Suppressor macrophage (primary cell): ENCODE measurements at places on chromosomes 2 and 18.
A peak's percentile ranks its signal among the peaks of the same experiment; 100 is the strongest.

GRCh38 chr18:44521668-44522022 is 159.0 kb upstream of the SETBP1 start:
- no peak for DNase-seq

- DNase-seq, result no peak
Observed at GRCh38 chr2:73971722-73972121, 13.0 kb upstream of the TET3 start.

GRCh38 chr2:206855585-206856433 is 83.5 kb upstream of the CPO start:
- DNase-seq, result no peak

DNA sequence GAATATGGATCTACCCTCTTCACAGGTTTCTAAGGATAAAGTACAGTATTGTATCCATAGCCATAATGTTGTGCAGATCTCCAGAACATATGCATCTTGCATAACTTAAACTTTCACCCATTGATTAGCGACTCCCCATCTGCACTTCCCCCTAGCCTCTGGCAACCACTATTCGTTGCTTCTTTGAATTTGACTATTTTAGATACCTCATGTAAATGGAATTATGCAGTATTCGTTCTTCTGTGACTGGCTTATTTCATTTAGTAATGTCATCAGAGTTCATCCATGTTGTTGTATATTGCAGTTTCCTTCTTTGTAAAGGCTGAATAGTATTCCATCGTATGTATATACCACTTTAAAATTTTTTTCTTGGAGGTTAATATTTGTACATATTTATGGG is 128.9 kb downstream of the SMAD7 start:
- DNase-seq, result no peak

GRCh38 chr2:112055730-112056625 is 909 bp downstream of the TMEM87B start:
- peak; percentile 94 for DNase-seq

DNA sequence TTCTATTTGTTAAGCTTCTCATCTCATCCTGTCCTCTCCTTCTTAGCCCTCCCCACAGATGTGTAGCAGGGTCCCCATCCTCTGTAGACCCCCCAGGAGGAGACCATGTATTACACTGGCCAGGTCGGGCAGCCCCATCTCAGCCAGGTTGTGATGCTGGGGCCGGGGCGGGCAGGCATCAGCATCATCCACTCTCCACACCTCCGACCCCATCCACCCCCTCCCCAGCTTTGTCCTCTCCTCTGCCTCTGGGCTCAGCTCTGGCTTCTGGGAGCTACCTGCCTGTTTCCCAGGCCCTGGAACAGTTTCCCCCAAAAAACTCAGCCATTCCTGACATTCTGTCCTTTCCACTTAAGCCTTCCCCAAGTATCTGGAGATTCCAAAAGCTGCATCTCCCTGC is 49.2 kb downstream of the GBX2 start:
- no peak for DNase-seq

- peak; percentile 32 for DNase-seq
Observed at GRCh38 chr2:174335254-174335987, 667 bp downstream of the SP9 start.

GRCh38 chr2:133811409-133812125 is 243.3 kb upstream of the NCKAP5 start:
- no peak for DNase-seq

GRCh38 chr2:219676586-219676985 is 49.2 kb downstream of the SLC4A3 start:
- no peak for DNase-seq

GRCh38 chr2:36696533-36696932 is at the start of gene VIT:
VIT (plus strand) TSS chr2:36696707; CDS start chr2:36716371, 19,664 bp downstream.
- peak; percentile 13 for DNase-seq

- no peak for DNase-seq
Observed at GRCh38 chr2:98293931-98294687, 52.1 kb upstream of the CNGA3 start.

DNA sequence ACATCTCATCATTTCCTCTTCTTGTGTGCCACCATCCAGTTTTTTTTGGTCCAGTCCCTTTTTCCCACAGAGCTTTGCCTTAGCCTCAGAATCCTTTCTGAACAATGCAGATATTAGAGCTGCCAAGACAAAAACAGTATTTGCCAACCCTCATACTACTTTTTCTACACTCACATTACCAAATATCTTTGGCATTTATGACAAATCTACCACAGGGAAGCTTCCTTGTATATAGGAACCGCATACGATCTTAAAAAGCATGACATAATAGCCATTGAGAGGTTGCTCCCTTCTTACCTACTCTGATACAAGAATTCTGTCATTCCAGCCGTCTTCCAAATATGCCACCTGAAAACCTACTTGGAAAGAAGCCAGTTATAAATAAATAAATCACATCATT is 9.4 kb downstream of the ZNF24 start:
- no peak for DNase-seq

- DNase-seq, result peak; percentile 74
Observed at GRCh38 chr2:16626497-16626896, 39.1 kb downstream of the CYRIA start.
